NCI-H1105 treated with DMSO at 0.1 percent for 48 hours (cell line): ENCODE measurements at places on chromosomes 4 and X.

GRCh38 chrX:112769034-112769433 lies 71.6 kb downstream of the AMOT start:
- DNase-seq = no peak

DNA sequence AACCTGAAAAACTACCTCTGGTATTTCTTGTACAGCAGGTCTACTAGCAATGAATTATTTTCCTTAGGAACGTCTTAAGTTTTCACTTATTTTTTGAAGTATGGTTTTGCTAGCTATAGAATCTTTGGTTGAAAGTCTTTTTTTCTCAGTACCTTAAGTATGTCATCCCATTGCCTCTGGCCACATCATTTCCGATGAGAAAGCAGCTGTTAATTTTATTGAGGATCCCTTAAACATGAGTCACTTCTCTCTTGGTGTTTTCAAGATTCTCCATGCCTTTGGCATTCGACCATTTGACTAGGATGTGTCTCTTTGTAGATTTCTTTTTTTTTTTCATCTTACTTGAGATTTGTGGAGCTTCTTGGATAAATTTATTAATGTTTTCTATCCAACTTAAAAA lies 803.8 kb upstream of the AMOT start:
- no peak for DNase-seq

DNA sequence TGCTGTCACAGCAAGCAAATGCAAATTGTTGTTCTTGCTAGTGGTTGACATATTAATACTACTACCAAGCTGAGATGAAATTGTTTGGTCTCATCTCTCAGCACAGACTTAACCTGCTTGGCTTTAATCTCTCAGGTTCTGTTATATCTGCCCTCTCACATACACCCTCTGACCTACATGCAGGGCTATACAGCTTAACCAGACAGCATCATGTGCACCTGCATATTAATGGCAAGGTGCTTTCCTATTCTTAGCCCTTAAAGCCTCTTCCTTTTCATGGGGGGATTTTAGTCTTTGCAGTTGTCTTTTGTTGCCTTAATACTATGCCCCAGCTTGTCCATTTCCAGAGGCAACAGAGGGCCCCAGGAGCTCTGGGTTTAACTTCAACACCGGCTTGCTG lies 114.5 kb downstream of the NR3C2 start:
- no peak for DNase-seq

- DNase-seq = no peak
Measured at GRCh38 chr4:175346376-175346775, 428.2 kb downstream of the ADAM29 start.

DNA sequence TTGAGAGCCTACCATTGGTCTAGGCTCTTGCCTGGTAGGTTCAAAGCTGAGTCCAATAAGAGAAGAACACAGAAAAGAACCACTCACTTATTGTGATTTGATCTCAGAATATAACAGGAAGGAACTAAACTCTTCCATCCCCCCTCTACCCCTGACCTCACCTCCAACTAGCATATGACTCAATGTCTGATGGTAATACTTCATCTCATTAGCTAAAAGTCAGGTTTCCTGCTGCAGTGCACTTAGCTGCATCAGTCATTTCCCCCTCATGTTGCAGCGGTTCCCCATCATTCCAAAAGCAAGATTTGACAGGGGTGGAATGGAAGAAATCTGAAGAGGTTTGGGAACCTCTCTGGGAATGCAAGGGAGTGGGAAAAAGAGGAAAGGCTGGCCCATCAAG lies 289.5 kb downstream of the SMARCA1 start:
- no peak for DNase-seq

DNA sequence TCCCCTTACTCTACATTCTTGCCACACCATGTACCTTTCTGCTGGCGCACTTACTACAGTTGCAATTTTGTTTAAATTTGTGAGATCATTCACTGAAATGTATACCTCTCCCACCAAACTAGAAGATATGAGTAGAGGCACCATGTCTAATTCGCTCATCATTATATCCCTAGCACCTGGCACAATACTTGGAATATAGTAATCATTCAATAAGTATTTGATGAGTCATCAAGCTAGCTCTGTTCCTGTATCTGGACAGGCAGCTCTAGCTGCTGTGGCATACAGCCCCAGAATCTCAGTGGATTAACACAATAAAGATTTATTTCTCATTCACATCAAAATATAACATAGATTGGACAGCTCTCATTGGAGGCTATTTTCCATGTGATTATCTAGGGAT lies 245.9 kb downstream of the IDS start:
- no peak for DNase-seq

- DNase-seq = no peak
Measured at GRCh38 chr4:20423420-20423819, 171.7 kb downstream of the SLIT2 start.

GRCh38 chr4:163335384-163335783 lies 3.0 kb upstream of the NPY1R start:
- DNase-seq = no peak

- DNase-seq = no peak
Measured at GRCh38 chr4:13452927-13453579, 31.1 kb downstream of the RAB28 start.

DNA sequence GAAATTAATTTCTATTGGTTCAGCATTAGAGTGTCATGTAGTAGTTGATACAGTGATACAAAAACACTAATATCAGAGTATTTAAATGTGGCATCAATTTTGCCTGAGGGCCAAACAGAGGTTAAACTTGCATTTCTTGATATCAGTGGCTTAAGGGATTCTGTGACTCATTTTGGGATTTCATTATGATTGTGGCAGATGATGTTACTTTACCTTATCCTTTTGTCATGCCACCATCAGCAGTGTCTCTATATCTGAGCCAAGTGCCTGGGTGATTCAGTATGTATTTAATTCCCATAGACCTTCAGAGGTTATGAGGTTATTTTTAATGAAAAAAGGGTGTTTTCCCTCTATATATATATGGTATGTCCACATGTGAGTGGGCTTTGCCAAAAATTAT lies 582.9 kb downstream of the ADGRL3 start:
- DNase-seq = no peak

DNA sequence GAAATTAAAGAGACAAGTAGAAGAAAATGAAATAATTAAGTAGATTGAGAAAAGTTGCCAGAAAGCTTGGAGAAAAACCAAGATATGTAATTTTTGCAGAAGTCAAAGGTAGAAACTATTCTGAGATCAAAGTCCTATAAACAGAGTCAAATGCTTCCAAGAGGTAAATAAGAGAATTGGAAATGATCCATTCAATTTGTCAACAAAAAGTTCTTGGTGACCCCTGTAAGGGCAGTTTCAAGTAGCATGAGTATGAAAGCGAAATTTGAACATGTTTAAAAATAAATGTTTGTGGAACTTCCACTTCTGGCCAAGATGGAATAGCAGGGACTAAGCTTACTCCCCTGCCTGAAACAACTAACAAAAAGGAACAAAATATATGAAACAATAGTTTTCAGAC lies 562.0 kb downstream of the SMARCA1 start:
- DNase-seq = no peak

- DNase-seq = no peak
Measured at GRCh38 chr4:83356899-83357661, 22.4 kb upstream of the HPSE start.

GRCh38 chrX:10158279-10159144 lies 1.7 kb downstream of the CLCN4 start:
- DNase-seq = peak; percentile 51

- peak; percentile 47 for DNase-seq
Measured at GRCh38 chr4:11367371-11367770, 61.3 kb downstream of the HS3ST1 start.

- DNase-seq = no peak
Measured at GRCh38 chr4:179664430-179665027, 2222.3 kb upstream of the AGA start.

DNA sequence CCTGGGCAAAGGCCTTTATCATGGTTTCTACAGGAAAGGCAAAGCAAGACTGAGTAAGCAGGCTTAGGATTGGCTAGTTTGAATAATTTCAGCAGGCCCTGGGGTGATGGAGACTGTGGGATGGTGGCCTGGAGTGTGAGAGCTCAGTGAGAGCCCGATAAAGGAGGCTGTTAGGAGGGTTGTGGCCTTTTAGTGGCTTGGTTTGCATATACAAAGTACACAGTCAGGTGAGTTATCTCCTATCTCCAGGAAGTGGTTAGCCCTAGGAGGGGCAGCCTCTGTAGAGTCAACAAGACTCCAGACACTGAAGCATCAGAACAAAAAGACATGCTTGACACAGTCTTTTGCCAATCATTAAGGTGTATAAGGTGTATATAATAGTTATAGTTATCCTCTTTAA lies 157.2 kb downstream of the CFAP299 start:
- DNase-seq = no peak

DNA sequence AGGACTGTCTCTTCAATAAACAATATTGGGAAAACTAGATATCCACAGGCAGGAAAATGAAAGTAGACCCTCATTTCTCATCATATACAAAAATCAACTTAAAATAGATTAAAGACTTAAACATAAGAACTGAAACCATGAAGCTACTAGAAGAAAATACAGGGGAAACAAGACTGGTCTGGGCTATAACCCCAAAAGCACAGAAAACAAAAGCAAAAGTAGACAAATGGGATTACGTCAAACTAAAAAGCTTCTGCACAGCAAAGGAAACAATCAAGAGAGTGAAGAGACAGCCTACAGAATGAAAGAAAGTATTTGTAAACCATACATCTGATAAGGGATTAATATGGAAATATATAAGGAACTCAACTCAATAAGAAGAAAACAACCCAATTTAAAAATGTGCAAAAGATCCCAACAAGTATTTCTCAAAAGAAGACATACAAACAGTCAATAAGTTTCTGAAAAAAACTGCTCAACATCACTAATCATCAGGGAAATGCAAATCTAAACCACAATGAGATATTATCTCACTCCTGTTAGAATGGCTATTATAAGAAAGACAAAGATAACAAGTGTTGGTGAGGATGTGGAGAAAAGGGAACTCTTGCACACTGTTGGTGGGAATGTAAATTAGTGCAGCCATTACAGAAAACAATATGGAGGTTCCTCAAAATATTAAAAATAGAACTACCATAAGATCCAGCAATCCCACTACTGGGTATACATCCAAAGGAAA lies 325.3 kb upstream of the RASGEF1B start:
- DNase-seq = no peak

- no peak for DNase-seq
Measured at GRCh38 chrX:47879463-47879862, 42.8 kb downstream of the ZNF81 start.

DNA sequence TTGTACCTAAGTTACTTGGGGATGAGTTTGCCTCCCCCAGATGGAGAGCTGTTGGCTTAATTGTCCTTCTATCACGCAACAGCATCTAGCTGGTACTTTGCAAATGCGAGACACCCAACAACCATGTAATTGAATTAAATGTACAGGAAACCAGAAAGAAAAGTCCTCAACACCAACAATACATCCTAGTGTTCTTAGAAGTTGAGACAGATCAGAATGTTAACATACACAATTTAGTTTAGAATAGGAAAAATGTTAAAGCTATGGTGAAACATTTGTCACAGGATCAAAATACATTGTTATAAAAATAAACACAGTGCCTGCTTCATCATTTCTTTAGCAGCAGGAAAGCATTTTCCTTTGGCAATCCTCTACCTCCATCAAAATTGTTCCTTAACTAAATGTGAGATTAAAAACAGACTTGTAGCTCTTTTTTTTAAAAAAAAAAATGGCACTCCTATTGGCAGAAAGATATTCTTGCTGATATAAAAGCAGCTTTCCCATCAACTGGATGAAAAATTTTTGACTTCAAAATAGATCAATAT lies 163.1 kb upstream of the MID1 start:
- no peak for DNase-seq

DNA sequence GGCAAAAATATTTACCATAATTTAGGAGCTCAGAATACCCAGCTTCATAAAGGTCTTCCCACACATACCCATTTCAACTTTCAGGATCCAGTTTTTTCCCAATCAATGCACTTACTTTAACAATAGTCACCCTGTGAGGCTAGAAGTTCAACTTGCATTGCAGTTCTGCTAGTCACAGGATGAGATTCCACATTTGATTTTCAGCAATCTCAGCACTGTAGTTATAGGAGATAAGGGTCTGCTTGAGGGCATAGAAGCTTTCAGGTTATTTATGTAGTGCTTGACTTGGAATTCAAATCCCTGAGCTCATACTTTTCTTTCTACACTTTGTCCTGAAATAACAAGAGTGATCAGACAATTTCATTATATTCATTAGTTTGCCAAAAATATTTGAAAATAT lies 78.3 kb upstream of the IL2 start:
- no peak for DNase-seq

DNA sequence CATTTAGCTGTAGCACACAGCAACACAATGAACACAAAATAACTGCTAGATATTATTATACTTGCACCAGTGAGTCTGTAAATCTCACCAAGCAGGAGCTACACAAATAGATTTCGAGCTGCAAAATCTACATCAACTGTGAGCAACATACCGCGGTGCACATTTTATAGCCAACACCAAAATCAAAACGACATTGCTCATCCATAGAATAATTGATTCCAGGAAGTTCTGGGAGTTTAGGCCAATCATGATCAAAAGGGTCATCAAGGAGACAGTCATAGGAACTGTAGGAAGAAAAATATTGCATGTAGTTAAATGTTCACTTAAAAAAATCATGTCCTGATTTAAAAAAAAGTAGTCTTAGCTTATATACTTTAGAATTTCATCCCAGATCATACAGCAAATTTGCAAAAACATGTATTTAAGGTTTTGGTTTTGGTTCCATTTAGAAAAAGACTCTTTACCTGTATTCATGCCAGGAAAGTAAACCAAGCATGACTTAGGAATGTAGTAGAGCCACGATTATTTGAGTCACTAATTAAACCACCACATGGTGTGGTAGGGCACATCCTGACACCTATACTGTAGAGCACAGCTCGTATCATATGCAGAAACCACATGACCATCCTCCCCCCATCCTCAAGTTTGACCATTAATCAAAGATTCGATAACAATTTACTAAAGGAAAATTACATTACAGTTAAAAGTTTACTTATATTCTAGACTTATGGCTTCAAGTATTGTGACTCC lies 250.4 kb downstream of the ADAMTS3 start:
- no peak for DNase-seq

- DNase-seq = peak; percentile 58
Measured at GRCh38 chr4:173318648-173319211, 15.4 kb downstream of the HMGB2 start.

DNA sequence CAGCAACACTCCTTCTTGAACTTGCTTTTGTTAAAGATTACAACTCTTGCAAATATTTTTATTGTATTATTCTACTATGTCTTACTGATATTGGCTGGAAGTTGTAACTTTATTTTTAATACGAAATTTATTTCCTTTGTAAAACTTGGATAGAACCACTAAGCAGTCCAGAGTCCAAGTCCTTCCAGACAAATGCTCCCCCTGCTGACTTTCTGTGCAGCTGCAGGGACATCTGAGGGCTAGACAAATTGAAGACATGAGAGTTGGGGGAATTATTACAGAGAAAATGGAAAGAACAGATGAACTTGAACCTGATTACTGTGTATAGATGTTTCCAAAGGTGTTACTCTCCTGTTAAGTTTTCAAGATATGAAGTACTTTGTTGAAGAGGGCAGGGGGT lies 238.8 kb downstream of the GRIA3 start:
- DNase-seq = no peak

DNA sequence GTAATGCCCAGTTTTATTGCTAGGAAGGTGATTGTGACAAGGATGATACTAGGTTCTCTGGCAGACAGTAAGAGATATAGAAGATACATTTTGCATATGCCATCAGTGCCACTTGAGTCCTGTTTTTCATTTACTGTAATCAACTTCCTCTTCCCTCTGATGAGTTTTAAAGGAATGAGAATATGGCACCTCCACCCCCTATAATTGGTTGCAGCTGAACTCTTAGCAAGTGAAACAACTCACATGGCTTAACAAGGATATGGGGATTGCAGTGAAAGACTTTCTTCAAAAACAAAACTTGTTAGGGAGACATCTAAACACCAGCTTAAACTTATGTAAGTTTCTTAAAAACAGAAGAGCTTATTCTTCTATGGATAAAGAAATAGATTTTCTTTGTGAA lies 90.0 kb downstream of the AREG start:
- DNase-seq = no peak
